Fibroblast of lung (primary cell): ENCODE measurements at places on chromosomes 2 and 18. TPM values are rescaled to one million over a fixed set of nuclear protein-coding genes. Genes with fewer than 3 reads are reported as not detected.

Gene SCN7A
- total RNA-seq, result 7.8 and 23.6 TPM in 2 replicates

GRCh38 chr2:134201533-134201932 lies 52.3 kb upstream of the MGAT5 start:
- H3K4me3 ChIP-seq, result no peak overlapping the region
- H3K27me3 ChIP-seq, result no peaks in the 10 kb centered on the region
- no peak for DNase-seq
- no peaks in the 10 kb centered on the region for H3K36me3 ChIP-seq

- no peak overlapping the region for H3K4me3 ChIP-seq
- no peak for DNase-seq
These were observed 354.6 kb downstream of the RAD51AP2 start for GRCh38 chr2:17163638-17164037.

Gene MAP3K19
- total RNA-seq, result not detected in 2 replicates

DNA sequence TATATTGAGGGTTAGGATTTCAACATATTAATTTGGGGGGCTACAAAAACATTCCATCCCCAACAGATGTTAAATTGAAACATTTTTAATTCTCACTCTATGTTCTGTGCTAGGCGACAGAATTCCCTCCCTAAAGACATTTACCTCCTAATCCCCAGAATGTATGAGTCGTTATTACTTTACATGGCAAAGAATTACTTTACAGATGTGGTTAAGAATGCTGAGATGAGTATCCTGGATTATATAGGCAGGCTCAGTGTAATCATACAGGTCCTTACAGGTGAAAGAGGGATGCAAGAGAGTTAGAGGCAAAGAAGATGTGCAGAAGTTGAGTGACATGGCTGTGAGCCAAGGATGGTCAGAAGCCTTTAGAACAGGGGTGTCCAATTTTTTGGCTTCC lies 974.1 kb upstream of the ACVR2A start:
- no peaks in the 10 kb centered on the region for H3K27me3 ChIP-seq
- no peaks in the 10 kb centered on the region for H3K4me1 ChIP-seq
- no peak overlapping the region for H3K4me3 ChIP-seq
- no peak for DNase-seq
- H3K36me3 ChIP-seq, result no peaks in the 10 kb centered on the region

- no peaks in the 10 kb centered on the region for H3K4me1 ChIP-seq
- H3K27ac ChIP-seq, result no peak overlapping the region
- DNase-seq, result peak; percentile 60
- H3K27me3 ChIP-seq, result peaks cover 4% of the 10 kb centered on the region
These were observed 61.6 kb upstream of the SLC38A11 start for GRCh38 chr2:165016772-165017411.

- peaks cover 69% of the 10 kb centered on the region for H3K27me3 ChIP-seq
- peaks cover 3% of the 10 kb centered on the region for H3K4me1 ChIP-seq
These were observed 4.9 kb upstream of the SIX2 start for GRCh38 chr2:45014016-45014702.

DNA sequence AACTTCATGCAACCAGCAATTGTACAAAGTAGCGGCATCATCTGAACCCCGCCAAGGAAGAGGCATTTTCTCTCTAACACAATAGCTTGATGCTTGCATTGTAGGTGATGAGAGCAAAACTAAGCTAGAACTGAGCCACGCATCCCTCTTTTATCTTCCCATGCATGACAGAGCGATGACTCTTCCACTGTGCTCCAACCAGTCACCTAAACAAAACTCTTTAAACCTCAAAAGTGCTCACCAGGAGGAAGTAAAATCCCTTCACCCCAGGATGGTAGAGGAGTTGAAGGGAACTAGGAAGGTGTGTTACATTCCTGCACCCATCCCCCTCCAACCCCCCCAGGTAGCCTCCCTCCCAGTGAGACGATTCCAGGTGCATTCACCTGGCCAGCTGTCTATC lies 59.7 kb upstream of the SALL3 start:
- no peaks in the 10 kb centered on the region for H3K27me3 ChIP-seq
- no peak overlapping the region for H3K27ac ChIP-seq
- H3K4me3 ChIP-seq, result no peak overlapping the region
- no peak for DNase-seq
- no peaks in the 10 kb centered on the region for H3K36me3 ChIP-seq
- H3K4me1 ChIP-seq, result no peaks in the 10 kb centered on the region

DNA sequence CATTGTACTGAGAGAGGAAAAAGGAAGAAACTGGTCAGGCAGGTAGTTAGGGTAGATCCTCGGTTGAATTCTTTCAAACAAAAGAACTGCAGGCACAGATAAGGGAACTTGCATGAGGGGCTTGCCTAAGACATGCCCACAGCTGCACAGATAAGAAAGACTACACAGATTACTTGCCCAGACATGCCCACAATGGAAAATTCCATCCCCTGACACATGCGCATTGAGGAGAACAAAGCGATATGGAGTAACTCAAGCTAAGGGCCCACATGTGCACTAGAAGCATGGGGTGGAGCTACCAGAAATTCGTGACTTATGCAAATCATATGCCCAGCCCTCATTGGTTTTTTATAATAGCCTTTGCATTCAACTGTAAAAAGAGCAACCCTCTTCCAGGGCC lies 181.3 kb upstream of the ZNF521 start:
- DNase-seq, result peak; percentile 4
- no peaks in the 10 kb centered on the region for H3K36me3 ChIP-seq
- H3K27ac ChIP-seq, result no peak overlapping the region
- no peak overlapping the region for H3K4me3 ChIP-seq
- no peaks in the 10 kb centered on the region for H3K27me3 ChIP-seq
- no peaks in the 10 kb centered on the region for H3K4me1 ChIP-seq

- no peaks in the 10 kb centered on the region for H3K36me3 ChIP-seq
- no peak for DNase-seq
- H3K27me3 ChIP-seq, result no peaks in the 10 kb centered on the region
- H3K27ac ChIP-seq, result no peak overlapping the region
- H3K4me1 ChIP-seq, result peaks cover 8% of the 10 kb centered on the region
These were observed 86.0 kb downstream of the TTC32 start for GRCh38 chr2:19815746-19816145.

DNA sequence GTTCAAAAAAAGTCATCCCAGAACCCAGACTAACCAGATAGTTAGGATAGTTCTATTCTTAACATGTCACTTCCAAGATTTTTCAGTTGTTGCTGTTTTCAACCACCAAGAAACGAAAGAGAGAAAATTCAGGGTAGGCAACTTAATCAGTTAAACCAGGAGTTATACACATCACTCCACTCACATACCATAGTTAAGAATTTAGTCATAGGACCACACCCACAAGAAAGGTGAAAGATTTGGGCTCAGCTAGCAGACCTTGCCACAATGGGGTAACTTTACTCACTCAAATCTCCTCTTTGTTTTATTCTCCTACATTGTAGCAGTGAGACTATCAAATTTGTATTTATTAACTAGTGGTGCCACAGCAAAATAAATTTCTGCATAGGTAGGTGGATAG lies 473.6 kb downstream of the NUP35 start:
- no peaks in the 10 kb centered on the region for H3K36me3 ChIP-seq
- H3K27me3 ChIP-seq, result no peaks in the 10 kb centered on the region
- no peak for DNase-seq
- H3K4me1 ChIP-seq, result no peaks in the 10 kb centered on the region
- H3K4me3 ChIP-seq, result no peak overlapping the region

- H3K36me3 ChIP-seq, result no peaks in the 10 kb centered on the region
- DNase-seq, result no peak
- H3K27ac ChIP-seq, result no peak overlapping the region
- H3K4me1 ChIP-seq, result no peaks in the 10 kb centered on the region
These were observed 290.6 kb downstream of the ZNF521 start for GRCh38 chr18:25061395-25061794.

DNA sequence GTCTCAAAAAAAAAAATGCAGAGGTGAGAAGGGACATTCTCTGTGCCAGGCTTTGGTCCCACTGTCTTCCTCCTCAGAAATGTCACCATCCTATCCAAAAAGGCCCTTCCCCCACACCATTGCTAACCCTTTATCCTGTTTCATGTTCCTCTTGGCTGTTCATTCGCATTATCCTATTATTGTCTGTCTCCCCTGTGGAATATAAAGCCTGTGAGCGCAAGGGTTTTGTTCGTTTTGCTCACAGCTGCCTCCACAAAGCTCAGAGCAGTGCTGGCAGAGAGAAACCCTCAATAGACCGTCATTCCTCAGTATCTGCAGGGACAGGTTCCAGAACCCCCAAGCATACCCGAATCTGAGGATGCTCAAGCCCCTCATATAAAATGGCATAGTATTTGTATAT lies 91.8 kb downstream of the LOXHD1 start:
- H3K27me3 ChIP-seq, result no peaks in the 10 kb centered on the region
- H3K4me3 ChIP-seq, result no peak overlapping the region
- no peak overlapping the region for H3K27ac ChIP-seq
- no peak for DNase-seq

Gene CFC1
- total RNA-seq, result not detected in 2 replicates

GRCh38 chr2:232291343-232291742 lies 87.2 kb upstream of the ALPP start:
- H3K4me3 ChIP-seq, result no peak overlapping the region
- H3K4me1 ChIP-seq, result no peaks in the 10 kb centered on the region
- H3K27me3 ChIP-seq, result no peaks in the 10 kb centered on the region
- H3K36me3 ChIP-seq, result no peaks in the 10 kb centered on the region

- no peaks in the 10 kb centered on the region for H3K4me1 ChIP-seq
- H3K27me3 ChIP-seq, result no peaks in the 10 kb centered on the region
- peak; percentile 22 for DNase-seq
- no peaks in the 10 kb centered on the region for H3K36me3 ChIP-seq
- H3K27ac ChIP-seq, result no peak overlapping the region
- H3K4me3 ChIP-seq, result no peak overlapping the region
These were observed 108.7 kb downstream of the DPP10 start for GRCh38 chr2:114550895-114551793.

- DNase-seq, result peak; percentile 42
- H3K27ac ChIP-seq, result peak overlapping the region; percentile 8
- H3K27me3 ChIP-seq, result no peaks in the 10 kb centered on the region
- peaks cover 10% of the 10 kb centered on the region for H3K4me1 ChIP-seq
- no peak overlapping the region for H3K4me3 ChIP-seq
- H3K36me3 ChIP-seq, result peaks cover 5% of the 10 kb centered on the region
These were observed 149.7 kb downstream of the SMAD7 start for GRCh38 chr18:48800876-48801727.

- no peak for DNase-seq
- H3K4me1 ChIP-seq, result no peaks in the 10 kb centered on the region
- no peak overlapping the region for H3K4me3 ChIP-seq
- H3K27me3 ChIP-seq, result no peaks in the 10 kb centered on the region
- H3K36me3 ChIP-seq, result no peaks in the 10 kb centered on the region
These were observed 15.7 kb upstream of the MYO3B start for GRCh38 chr2:170162271-170162632.

DNA sequence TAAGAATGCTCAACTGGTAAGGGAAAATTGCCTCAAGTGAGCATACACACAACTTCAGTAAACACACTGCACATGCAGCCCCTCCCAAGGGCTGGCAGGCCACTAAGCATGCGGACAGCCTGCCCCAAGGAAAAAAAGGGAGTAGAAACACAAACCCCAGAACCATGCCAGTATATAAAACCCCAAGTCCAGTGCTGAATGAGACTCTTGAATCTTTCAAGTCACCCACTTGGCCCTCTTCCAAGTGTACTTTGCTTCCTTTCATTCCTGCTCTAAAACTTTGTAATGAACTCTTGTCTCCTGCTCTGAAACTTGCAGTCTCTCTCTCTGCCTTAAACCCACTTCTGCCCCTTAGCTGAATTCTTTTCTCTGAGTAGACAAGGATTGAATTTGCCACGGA lies 736.4 kb downstream of the RNF144A start:
- DNase-seq, result no peak
- no peaks in the 10 kb centered on the region for H3K36me3 ChIP-seq
- no peaks in the 10 kb centered on the region for H3K4me1 ChIP-seq
- H3K27me3 ChIP-seq, result no peaks in the 10 kb centered on the region
- no peak overlapping the region for H3K27ac ChIP-seq
- no peak overlapping the region for H3K4me3 ChIP-seq

GRCh38 chr2:23149777-23150176 lies 235.2 kb upstream of the KLHL29 start:
- H3K36me3 ChIP-seq, result no peaks in the 10 kb centered on the region
- no peak for DNase-seq
- H3K4me3 ChIP-seq, result no peak overlapping the region
- no peaks in the 10 kb centered on the region for H3K4me1 ChIP-seq
- no peak overlapping the region for H3K27ac ChIP-seq

- no peak for DNase-seq
- no peaks in the 10 kb centered on the region for H3K36me3 ChIP-seq
- no peaks in the 10 kb centered on the region for H3K27me3 ChIP-seq
- H3K27ac ChIP-seq, result no peak overlapping the region
These were observed 50.1 kb upstream of the ASAP2 start for GRCh38 chr2:9156483-9156882.

- peak; percentile 55 for DNase-seq
- no peak overlapping the region for H3K4me3 ChIP-seq
- H3K36me3 ChIP-seq, result no peaks in the 10 kb centered on the region
- no peaks in the 10 kb centered on the region for H3K27me3 ChIP-seq
- H3K4me1 ChIP-seq, result no peaks in the 10 kb centered on the region
These were observed 259.0 kb upstream of the HNMT start for GRCh38 chr2:137705296-137705695.

DNA sequence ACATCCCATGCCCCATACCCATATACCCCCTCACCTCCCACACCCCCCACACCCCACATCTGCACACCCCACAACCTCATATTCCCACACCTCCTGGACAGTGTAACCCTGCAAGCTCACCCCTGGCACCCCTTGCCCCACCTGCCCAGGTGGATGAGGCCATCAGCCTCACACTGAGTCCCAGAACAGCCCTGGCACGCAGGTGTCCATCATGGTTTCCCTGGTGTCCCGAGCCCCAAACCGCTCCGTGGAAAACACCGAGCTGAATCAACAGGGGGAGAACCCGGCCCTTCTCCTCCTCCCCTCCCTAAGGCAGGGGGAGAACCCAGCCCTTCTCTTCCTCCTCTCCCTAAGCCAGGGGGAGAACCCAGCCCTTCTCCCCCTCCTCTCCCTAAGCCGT lies 415.6 kb upstream of the SALL3 start:
- no peaks in the 10 kb centered on the region for H3K27me3 ChIP-seq
- no peaks in the 10 kb centered on the region for H3K36me3 ChIP-seq
- H3K4me1 ChIP-seq, result no peaks in the 10 kb centered on the region

GRCh38 chr2:228522276-228522675 lies 340.8 kb upstream of the SPHKAP start:
- no peak overlapping the region for H3K4me3 ChIP-seq
- H3K27ac ChIP-seq, result no peak overlapping the region
- DNase-seq, result no peak
- H3K36me3 ChIP-seq, result no peaks in the 10 kb centered on the region
- no peaks in the 10 kb centered on the region for H3K27me3 ChIP-seq

GRCh38 chr2:145755019-145755837 lies 1235.3 kb upstream of the ZEB2 start:
- no peaks in the 10 kb centered on the region for H3K27me3 ChIP-seq
- peaks cover 6% of the 10 kb centered on the region for H3K4me1 ChIP-seq
- H3K4me3 ChIP-seq, result no peak overlapping the region
- no peak overlapping the region for H3K27ac ChIP-seq
